Activated T-helper 1 cell treated with anti-CD3 and anti-CD28 coated beads, Interleukin-2, amount 50 U/mL, for 16 hours (primary cell): ENCODE measurements at places on chromosomes 2 and 18.

- no peak for DNase-seq
Observed at GRCh38 chr18:9495916-9496705, 20.8 kb downstream of the RALBP1 start.

DNA sequence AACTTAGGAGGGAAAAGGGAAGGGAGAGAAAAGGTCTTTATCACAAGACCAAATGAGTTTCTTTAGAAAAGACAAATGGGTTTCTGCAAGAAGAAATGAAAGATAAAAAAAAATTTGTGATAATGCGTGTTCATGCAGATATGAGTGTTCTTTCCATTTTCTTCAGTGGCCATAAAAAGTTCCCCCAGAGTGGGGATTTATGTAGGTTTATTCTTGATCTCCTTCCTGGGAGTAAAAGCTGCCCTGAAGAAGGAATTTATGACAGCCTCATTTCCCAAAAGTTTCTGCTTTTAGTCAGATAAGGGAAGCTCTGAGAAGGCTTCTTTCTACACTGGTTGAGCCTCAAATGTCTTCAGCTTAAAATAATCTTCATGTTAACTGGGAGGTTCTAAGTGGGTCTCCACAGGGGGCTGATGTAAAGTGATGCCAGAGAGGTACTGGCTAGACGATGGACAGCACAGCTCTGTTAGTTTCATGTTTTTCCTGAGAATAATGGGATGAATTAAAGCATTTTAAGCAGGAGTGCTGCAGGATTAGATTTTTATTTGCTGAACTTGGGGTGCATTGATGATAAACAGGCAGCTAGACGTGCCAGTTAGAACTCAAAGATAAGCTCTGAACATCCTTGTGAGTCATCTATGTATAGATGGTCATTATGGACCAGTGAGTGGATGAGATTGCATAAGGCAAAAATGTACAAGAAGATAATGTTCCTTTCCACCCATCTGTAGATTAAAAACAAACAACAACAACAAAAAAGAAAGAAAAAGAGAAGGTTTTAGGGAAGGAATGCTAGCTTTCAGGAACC is 99.4 kb upstream of the MSH2 start:
- DNase-seq: no peak

GRCh38 chr2:37349231-37349860 is 4.9 kb downstream of the QPCT start:
- DNase-seq: no peak

GRCh38 chr18:63182861-63183260 is 136.7 kb downstream of the BCL2 start:
- DNase-seq: no peak

GRCh38 chr18:58254873-58255511 is 211.0 kb downstream of the NEDD4L start:
- DNase-seq: no peak

- DNase-seq: no peak
Observed at GRCh38 chr2:9641641-9642040, 10.8 kb upstream of the YWHAQ start.

DNA sequence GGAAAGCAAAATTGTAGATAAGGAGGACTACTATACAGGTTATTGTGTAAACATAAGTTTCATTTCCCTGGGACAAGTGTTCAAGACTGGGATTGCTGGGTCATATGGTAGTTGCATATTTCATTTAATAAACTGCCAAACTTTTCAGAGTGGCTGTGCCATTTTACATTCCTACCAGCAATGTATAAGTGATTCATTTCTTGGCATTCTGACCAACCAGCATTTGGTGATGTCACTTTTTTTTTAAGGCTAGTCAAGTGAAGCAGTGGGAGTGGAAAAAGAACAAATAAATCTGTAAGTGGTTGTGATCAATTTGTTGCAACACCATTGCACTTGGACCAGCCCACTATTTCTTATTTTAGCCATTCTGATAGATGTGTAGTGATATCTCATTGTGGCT is 5.2 kb upstream of the CHCHD5 start:
- no peak for DNase-seq

- DNase-seq: no peak
Observed at GRCh38 chr18:10453261-10453805, 1.1 kb upstream of the APCDD1 start.

- no peak for DNase-seq
Observed at GRCh38 chr18:74264303-74265020, 27.3 kb downstream of the CYB5A start.

- no peak for DNase-seq
Observed at GRCh38 chr2:11013196-11013595, 101.5 kb downstream of the KCNF1 start.

GRCh38 chr18:35841283-35841682 is 131.2 kb upstream of the RMP24 start:
- DNase-seq: no peak

DNA sequence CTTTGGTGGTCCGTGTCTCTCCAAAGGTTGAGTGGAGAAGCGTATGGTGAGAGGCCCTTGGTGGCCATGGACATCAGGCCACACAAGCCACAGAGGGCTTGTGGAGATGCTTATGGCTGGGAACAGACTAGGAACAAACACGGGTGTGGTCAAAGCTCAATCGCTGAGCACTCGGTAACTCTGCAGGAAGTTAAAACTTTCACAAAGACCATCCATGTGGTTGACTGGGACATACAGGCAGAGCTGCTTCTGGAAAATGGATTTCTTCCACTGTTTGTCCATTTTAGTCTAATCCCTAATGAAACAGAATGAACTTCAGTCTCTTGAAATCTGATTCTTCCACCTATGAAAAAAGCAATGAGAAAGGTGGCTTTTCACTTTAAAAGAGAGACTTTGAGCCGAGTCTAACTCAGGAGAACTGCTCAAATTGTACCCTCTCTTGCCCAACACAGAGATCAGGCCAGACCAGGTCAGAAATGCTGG is 17.7 kb downstream of the GDF7 start:
- no peak for DNase-seq

- DNase-seq: no peak
Observed at GRCh38 chr2:120593921-120594686, 141.6 kb upstream of the GLI2 start.

GRCh38 chr2:229201521-229201920 is 69.6 kb downstream of the PID1 start:
- DNase-seq: no peak

DNA sequence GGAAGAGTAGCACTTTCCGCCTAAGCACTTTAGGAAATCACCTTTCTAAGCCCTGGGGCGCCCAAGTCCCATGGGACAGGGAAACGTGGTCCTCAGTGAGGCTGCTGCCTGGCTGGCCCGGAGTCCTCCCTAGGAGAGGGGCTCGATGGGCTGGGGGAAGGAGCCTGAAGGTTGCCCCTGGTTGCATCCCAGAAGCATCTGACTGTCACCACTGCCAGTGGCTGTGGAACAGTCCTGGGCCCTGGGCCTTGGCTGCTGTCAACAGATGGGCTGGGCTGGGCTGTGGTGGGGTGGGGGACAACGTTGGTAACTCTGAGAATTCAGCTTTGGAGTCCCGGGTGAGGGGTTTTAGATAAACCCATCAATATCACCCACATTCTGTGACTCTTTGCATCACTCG is 22.5 kb downstream of the ASB1 start:
- no peak for DNase-seq

- DNase-seq: no peak
Observed at GRCh38 chr2:52475590-52475989, 1292.0 kb upstream of the CHAC2 start.

- DNase-seq: no peak
Observed at GRCh38 chr2:239936838-239937581, 88.1 kb downstream of the NDUFA10 start.

DNA sequence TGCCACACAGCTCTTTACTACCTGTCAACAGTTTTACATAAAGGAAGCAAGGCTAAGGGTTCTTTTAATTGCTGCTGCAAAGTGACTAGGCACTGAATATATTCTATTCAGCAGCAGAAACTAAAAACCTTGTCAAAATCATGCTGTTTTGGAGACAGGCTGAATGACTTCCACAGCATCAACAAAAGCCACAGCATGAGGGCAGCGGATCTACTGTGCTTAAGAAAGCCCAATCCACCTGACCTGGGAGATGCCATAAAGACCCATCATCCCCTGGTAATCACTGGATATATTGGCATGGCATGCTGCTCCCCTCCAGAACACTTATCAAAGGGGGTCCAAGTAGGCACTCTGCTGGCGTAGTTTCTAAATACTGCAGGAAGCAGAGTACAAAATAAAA is 715.1 kb upstream of the SLC8A1 start:
- no peak for DNase-seq

DNA sequence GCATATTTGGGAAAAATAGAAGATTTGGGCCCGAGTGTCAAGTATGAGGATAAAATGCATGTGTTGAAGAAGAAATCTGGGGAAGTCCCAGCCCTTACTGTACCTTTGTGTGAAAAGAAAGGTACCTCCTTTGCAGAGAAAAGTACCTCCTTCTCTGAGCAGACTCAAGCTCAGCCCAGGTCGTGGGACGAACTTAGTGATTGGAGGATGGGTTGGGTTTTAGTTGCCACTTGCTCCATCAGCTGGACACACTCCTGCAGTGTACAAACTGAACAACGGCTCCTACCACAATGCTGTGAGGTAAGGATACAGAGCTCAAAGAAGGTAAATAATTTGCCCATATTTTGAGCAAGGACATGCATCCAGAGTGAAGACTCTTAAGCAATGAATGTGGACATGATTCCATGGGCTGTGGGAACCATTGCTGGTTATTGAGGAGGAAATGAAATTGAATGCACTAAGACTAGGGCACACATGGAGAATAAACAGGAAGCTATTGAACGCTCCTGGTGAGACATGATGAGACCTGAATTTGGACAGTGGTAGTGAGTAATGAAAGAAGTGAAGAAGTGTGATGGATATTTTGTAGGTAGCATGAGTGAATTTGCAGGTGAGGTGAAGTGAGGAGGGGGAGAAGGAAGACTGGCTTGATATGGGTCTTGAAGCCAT is 49.8 kb upstream of the IL1RL1 start:
- no peak for DNase-seq

GRCh38 chr2:98901702-98902101 is 34.3 kb downstream of the CRACDL start:
- DNase-seq: no peak

- DNase-seq: no peak
Observed at GRCh38 chr2:22454826-22455485, 930.0 kb upstream of the KLHL29 start.

GRCh38 chr2:237590272-237591140 is at the start of gene RAB17:
Gene RAB17 (minus strand): TSS chr2:237590734. CDS start chr2:237586154, 4,580 bp downstream.
- no peak for DNase-seq

- DNase-seq: no peak
Observed at GRCh38 chr2:203748331-203749126, 42.1 kb downstream of the CD28 start.

- DNase-seq: no peak
Observed at GRCh38 chr2:239073745-239074530, 226.1 kb downstream of the TWIST2 start.

- DNase-seq: no peak
Observed at GRCh38 chr2:19902216-19902740, 495 bp upstream of the TTC32 start.

DNA sequence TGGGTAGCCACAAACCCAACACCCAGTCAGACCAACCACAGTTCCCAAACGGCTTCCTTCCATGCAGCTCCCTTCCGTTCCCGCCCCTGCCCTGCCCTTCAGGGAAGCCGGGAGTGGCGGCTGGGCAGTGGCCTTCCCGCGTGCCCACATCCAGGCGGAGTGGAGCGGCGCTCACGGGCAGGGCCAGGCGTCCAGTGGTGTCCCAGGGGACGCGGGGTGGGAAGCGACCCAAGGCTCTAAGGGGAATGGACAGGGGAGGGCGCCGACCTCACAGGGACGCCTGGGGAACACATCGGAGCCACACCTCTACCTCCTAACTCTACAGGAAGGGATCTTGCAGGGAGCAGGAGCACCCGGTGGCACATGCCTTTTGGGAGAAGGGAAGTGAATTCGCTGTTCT is 225.9 kb upstream of the MGAT5 start:
- DNase-seq: no peak

DNA sequence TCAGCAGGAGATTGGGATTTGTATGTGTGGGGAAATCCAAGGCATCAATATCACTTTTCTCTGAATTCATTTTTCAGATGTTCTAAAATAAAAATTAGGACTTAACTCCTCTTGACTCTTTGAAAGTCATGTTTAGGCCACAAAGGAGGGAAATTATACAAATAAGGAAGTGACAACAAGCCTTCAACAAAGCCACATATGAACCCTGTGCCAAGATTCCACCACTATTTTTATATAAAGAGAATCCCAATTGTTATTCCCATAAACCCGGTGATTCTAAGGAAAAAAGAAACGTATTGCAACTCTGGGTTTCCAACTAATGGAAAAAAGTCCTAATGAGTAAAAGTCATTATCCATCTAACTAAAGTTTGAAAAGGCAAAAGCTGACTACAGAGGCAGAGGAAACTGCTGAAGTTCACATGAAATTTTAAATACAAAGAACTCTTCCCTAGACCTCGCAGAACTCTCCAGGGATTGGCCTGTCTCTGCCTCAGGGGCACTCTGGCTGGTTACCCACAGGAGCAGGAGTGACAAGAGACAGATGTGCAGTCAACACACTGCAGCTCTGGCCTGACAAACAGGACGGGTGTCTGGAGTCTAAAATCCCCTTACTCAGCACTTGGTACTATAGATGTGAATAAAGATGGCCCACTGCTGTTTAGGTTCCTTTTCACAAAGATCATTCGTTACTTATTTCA is 11.5 kb downstream of the NPC1 start:
- DNase-seq: no peak

GRCh38 chr2:181041661-181042060 is 61.3 kb downstream of the UBE2E3 start:
- no peak for DNase-seq

DNA sequence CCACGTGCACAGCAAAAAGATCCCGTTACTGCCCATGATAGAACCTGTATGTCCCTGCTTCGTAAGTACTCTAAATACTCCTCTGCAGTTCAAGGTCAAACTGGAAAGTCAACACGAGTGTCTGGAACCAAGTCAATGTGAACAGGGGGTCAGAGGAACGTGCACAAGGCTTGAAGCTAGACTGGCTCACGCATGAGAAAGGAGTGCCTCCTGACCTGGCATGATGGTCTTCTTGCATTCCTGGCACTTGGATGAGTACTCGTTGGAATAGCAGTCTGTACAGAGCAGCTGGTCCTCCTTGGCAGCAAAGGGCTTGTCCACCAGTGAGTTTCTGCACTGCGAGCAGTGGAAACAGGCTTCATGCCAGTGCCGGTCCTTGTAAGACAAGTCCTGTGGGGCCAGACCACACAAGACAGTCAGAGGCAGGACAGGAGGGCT is 25.5 kb downstream of the FHL2 start:
- no peak for DNase-seq

- DNase-seq: no peak
Observed at GRCh38 chr2:131493199-131493968, 1.2 kb upstream of the MZT2A start.

DNA sequence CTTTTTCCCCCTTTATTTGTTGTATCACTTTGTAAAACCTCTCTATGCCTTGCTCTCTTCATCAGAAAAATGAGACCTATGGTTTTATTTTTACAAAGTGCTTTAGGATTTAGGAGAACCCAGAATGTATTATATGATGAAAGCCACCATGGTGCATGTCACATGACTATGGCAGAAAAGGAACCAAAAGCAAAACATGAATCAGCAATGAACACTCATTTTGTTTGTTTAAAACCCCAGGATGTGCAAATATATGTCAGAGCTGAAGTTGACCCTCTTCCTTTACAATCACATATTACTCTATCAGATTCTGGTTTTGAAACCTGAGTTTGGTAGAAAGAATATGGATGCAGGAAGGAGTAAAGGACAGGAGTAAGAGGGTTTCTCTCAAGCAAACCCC is 70.0 kb downstream of the FIGN start:
- DNase-seq: no peak
